ENCODE measurements at places on chromosomes 3 and 15.

DNA sequence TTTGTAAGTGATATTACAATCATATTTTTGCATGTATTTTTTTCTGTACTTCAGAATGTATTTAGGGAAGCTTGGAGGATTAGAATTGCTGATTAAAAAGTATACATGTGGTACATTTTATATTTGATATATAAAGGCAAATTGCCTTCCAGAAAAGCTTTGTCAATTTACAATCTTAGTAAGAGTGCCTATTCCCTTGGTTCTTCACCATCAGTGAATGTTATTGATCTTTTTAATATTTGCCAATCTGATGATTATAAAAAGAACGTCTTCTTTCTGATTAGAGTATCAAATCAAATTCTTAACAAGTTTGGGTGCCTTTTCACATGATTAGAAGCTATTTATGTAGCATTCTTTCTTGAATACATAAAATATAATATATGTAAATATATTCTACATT, 9.1 kb downstream of the WDR49 start:
- H3K27me3 ChIP-seq = no peaks in the 10 kb centered on the region
- no peak overlapping the region for H3K27ac ChIP-seq

DNA sequence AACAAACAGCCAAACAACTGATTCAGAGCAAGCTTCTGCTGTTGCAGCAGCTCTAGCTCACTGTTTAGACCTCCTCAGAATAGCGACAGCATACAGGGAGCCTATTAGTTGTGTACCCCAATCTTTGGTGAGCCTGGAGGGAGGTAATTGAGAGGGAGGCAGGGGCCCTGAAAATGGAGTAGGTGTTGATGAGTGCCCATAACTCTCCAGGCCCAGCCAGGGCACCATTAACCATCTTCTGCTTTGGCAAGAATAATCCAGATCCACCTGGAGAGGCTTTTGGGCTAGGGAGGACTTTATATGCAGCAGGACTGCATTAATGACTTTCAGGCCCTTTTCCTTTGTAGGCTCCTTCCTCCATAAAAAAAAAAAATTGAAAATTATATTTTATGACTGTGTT, 20.9 kb downstream of the PLCL2 start:
- H3K4me1 ChIP-seq = peaks cover 15% of the 10 kb centered on the region
- no peaks in the 10 kb centered on the region for H3K36me3 ChIP-seq
- H3K4me3 ChIP-seq = no peak overlapping the region
- no peaks in the 10 kb centered on the region for H3K27me3 ChIP-seq
- DNase-seq = no peak

DNA sequence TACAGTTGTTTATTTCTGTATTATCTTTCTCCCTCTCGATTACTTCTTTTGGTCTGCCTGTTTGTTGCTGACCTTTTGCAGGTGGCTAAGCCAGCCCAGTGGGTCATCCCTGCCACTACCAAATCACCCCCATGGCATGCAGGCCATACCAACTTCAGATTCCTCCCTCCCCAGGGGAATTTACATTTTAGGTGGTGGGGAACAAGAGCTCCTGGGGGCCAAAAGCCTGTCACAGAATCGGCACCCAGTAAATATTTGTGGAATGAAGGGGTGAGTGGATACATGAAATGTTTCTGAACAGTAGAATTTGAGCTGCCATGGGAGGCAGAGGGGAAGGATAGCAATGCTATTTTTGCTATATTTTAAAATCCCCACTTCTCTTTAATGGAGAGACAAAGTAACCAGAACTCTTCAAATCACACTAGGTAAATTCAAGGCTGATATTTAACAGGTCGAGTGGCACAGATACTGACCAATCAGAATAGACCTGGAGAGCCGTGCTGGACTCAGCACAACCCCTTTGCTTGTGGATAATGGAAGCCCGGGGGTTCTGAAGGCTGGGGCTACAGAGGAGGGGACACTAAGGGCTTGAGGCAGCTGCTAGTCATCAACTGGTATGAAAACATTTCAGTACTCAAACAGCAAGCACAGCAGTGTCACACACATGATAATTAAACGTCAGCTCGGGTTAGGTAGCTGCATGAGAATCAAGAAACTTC, 54.3 kb upstream of the SMAD3 start:
- no peak for DNase-seq
- no peak overlapping the region for H3K27ac ChIP-seq
- H3K36me3 ChIP-seq = no peaks in the 10 kb centered on the region
- no peaks in the 10 kb centered on the region for H3K27me3 ChIP-seq

- no peak overlapping the region for H3K4me3 ChIP-seq
- H3K27me3 ChIP-seq = no peaks in the 10 kb centered on the region
- no peak for DNase-seq
Observed at GRCh38 chr3:127409421-127410136, 121.7 kb upstream of the PRR20G start.
